ENCODE measurements at places on chromosomes 4 and X.

GRCh38 chr4:116923389-116923788 is 162.0 kb downstream of the TRAM1L1 start:
- DNase-seq, result no peak

DNA sequence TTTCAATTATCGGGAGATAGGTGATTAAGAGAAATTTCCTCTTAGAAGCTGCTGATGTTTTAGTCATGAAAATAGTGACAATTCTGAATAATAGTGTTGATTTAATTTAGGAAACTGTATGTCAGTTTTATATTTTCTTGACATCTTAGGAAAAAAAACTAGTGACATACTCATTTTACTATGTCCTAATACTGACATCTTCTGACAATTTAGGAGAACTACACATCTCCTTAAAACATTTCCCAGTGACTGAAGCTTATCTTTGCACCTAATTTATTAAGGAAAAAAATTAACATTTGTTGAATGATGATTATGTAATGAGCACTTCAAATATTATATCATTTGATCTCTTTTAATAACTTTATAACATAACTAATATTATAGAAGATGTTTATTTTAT is 42.0 kb upstream of the RBMXL3 start:
- DNase-seq, result no peak

DNA sequence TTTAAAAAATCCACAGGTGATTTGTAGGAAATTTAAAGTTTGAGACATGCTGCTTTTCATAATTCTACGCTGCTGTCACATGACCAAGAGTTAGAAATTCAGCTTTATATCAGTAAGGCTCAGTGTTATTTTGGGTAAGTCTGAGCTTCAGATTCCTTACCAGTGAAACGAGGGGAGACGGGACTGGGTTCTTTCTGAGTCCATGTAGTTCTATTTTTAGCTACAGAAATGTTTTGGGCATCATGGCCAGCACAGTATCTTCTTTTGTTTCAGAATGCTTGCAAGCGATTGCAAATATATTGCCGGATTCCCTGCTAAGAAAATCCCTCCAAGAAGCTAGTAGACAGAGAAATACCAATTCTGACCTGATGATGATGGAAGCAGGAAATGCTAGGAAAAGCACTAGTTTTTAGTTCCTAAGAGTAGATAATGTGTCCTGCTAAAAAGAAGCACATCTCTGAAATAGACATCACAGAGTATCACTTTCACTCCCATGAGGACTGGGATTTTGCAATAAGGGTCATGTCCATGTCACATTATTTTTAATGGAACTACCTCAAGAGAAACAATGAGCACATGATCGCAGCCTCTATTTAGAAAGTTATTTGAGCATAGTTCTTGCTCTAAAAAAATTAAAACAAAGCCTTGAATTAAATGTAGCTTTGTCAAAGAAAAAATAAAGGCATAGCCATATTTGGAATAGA is 10.9 kb downstream of the ATP1B4 start:
- DNase-seq, result no peak

DNA sequence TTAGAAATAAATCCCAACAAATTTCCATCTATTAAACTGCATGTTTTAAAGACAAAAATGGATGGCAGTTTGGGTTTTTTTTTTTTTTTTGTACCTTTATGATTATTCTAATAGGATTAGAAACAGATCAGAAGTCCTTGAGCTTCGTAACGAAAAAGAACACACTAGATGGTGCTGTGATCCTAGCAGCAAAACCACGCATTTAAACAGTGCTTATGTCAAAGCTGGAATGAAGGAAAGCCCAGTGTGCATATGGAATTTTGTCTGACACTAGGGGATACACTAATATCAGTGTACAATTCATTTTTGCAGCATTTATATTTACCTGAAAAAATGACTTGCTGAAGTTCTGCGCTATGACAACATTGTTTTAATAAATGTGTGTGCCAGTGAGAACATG is 229.1 kb downstream of the VEGFC start:
- DNase-seq, result no peak

DNA sequence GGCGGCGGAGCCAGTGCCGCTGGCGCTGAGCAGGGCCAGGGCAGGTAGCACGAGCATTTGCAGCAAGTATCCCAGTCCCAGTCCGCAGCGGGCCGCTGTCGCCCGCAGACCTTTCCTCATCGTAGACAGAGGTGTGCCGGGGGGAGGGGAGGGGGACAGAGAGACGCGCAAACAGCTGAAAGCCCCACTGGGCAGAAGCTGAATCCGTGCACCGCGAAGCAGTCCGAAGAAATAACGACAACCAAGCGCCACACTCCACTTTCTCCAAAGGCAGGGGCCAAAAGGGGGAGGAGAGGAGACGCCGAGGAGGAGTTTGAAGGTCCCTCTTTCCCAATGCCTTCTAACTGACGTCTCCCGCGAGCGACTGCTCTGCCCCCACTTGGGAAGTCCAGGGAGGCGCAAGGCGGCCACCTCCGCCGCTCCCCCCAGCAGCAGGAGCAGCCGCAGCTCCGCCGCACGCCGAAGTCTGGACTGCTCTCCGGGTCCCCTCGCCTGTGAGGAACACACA is at the start of gene UNC5C:
UNC5C (minus strand) TSS at position 236 of the 508 bp plus-strand sequence.
- no peak for DNase-seq

DNA sequence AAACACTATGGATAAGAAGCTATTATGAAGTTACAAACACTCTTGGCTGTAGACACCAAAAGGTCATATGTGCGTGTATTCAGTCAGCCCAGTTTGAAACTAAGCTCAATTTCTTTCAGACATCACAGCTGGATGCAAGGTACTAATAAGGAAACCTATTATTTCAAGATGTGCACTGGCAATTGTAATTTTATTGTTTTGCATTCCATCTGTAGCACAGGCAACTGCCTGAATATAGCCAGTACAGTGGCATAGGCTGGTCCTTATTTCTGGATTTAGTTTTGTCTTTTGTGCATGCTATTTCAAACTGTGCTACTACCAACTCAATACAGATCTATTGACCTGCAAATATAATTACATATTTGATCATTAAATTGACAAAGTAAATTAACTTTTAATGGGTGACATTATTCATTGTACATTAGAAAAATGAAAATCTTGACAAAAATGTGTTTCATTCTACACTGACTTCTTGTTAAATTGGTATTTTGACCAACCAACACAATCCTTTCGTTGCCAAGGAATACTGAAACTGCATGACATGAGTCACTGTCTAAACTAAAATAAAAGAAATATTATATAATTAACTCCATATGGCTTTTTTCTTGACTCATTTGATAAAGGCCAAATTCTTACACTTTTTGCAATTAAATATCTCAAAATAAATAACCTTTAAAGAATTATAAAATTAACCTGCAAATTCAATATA is 594.3 kb upstream of the ADGRL3 start:
- DNase-seq, result no peak

DNA sequence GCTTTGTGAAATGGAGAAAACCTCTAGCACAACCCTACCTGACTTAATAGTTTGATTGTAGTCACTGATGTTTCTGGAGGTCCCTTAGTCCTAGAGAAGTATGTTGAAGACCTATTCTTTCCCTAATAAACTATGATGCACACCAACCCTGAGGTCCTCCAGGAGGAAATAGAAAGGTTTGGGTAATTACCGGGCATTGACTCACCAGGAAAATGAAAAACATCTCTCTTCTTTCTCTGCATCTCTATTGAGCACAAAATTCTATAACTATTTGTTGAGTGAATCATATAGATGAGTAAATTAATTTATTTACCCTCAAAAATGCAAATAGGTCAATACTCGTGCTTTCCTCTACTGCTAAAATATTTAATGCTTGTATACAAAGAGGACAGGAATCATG is 582.4 kb upstream of the FAM241A start:
- no peak for DNase-seq

DNA sequence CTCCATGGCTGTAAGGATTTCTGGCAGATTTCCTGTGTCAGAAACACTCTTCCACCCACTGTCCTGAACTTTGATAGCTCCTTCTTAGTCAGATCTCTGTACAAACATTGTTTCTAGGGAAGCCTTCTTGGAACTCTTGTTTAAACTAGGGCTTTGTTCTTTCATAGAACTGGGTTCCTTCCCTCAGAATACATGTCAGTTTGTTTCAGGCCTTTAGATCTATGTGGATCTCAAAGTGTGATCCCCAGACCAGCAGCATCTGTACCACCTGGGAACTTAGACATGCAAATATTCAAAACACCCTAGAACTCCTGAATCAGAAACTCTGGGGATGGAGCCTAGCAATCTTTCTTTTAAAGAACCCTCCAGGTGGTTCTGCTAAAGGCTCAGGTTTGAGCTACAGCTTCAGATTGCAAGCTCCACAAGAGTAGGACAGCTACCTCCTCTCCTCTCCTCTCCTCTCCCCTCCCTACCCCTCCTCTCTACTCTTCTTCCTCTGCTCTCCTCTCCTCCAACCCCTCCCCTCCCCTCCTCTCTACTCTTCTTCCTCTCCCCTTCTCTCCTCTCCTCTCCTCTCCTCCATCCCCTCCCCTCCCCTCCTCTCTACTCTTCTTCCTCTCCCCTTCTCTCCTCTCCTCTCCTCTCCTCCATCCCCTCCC is 12.7 kb downstream of the RASSF6 start:
- DNase-seq, result no peak

GRCh38 chr4:8647094-8647570 is 54.6 kb downstream of the CPZ start:
- DNase-seq, result no peak

GRCh38 chr4:188143731-188144130 is 4.5 kb downstream of the TRIML1 start:
- DNase-seq, result no peak

- DNase-seq, result no peak
These were observed 10.9 kb downstream of the FAM241A start for GRCh38 chr4:112156112-112156511.

DNA sequence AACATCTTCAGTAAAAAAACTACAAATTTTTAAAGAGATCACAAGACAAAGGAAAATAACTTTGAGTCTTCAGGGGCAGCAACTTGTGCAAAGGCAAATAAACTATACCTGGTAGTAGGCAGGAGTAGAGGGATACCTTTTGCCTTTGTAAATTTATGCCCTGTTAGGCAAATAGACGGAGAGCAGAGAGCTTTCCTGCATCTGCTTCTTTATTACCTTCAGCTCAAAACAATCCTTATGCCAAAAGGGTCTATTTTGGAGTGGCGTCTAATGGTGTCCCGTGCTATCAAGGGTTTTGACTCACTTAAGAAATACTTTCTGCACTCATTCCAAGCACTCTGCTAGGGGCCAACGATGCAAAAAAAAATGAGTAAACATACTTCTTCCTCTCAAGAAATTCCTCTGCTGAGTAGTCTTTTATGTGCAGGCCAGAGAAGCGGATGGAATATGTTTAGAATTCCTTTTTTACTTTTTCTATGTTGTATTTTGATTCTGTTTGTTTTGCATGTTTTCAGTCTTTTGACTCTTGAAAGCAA is 131.9 kb downstream of the ANXA5 start:
- DNase-seq, result no peak

DNA sequence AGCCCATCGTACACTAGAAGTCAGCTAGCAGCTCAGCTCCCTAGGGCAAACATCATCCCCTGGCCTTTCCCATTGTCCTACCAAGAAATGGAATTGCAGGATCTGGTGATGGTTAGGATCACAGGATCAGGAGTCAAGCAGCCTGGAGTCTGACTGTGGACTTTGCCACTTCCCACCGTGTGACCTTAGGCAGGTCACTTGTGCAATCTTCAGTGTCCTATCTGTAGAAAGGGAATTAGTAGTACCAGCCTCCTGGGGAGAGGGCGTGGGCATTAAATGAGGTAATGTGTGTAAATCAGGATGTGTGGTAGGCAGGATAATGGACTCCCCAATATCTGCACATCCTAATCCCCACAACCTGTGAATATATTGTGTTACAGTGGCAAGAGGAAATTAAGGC is 38.6 kb upstream of the APLN start:
- no peak for DNase-seq

Measured in CD4-positive, alpha-beta T cell treated with Interleukin-10 for 1 hour (primary cell).